Activated CD4-positive, alpha-beta T cell treated with anti-CD3 and anti-CD28 coated beads, Interleukin-10, Interleukin-2, amounts not matched to agents 100 ng/mL and 50 ng/mL, durations not matched to agents 16 hours and 8 hours (primary cell): ENCODE measurements at places on chromosomes 5 and 9.

GRCh38 chr5:95284572-95285408 lies at the start of gene MCTP1:
Gene MCTP1, minus strand, starts transcription at chr5:95285094.
- DNase-seq = peak; percentile 5

GRCh38 chr9:131188976-131189375 lies 63.6 kb downstream of the NUP214 start:
- no peak for DNase-seq

- DNase-seq = no peak
These were observed 144.1 kb downstream of the CETN3 start for GRCh38 chr5:90265545-90265857.

DNA sequence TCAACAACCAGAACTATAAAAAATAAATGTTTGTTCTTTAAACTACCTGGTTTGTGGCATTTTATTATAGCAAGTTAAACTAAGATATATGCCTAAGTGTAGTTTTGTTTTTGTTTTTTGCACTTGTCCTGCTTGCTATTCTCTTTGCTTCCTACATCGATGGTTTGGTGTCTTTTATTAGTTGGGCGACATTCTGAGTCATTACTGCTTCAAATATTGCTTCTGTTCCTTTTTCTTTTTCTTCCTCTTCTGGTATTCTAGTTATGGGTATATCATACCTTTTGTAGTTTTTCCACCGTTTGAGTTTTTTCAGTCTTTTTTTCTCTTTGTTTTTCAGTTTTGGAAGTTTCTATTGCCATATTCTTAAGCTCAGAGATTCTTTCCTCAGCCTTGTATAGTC lies 86.9 kb downstream of the MACIR start:
- no peak for DNase-seq

DNA sequence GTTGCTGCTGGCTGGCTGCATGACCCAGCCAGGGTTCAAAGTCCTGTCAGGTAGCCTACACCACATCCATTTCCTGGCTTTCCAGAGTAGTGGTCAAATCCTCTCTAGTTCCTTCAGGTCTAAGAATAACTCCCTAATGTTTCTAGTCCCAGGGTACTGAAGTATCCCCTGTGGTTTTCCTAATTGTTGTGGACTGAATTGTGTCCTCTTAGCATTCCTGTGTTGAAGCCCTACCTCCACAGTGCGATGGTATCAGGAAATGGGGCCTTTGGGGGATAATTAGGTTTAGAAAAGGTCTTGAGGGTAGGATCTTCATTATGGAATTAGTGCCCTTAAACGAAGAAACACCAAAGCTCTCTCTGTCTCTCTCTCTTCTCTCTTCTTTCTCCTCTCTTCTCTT lies 191.8 kb upstream of the CCNG1 start:
- DNase-seq = no peak
